SJSA1 (cell line): ENCODE measurements at places on chromosomes 5 and 9. TPM values are rescaled to one million over a fixed set of nuclear protein-coding genes. Genes with fewer than 3 reads are reported as not detected.

DNA sequence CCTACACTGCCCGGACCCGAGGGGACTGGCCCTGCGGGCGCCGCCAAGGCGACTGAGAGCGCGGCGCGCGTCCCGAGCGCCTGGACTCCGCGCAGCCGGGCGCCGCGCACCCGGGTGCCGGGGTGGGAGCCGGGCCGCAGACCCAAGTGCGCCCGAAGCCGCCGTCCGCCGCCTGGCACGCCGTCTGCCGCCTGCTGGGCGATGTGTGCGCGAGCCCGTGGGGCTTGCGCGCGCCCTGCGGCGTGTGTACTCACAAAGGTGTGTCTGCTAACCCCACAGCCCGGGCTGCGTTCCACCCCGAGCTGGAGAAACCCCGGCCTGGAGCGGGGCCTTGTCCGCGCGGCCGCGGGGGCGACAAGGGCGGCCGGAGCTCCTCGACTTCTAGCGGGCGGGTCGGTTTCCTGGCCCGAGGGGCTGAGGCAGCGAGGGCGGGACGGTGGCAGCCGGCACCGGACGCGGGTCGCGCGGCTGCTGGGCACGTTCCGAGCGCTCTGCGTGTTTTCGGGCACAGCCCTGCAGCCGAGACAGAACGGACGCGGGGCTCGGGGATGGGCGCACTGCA is 1.1 kb upstream of the ZSWIM6 start:
- peak; percentile 80 for DNase-seq

DNA sequence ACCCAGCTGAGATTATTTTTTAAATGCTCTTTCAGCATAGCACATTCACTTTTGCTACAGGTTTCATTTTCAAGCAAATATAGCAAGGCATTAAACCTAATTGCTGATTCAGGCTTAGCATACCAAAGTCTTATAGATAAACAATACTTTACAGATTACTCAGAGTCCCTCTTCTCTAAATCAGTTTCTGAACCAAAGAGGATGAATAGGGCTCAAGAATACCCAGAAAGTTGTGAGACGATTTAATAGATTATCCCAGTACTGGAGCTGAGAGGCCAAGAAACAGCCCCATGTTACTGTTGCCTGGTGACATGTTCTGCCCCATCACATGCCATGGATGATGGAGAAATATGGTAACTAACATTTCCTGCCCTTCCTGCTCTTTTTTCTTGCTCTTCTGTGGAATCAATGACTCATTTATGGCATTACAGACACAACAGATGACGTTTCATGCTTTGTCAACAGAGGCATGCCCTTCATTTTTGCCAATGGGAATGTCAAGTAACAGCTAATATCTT is 18.1 kb upstream of the SSBP2 start:
- peak; percentile 88 for DNase-seq

GRCh38 chr5:124330595-124331220 is 415.7 kb downstream of the ZNF608 start:
- no peak for DNase-seq

DNA sequence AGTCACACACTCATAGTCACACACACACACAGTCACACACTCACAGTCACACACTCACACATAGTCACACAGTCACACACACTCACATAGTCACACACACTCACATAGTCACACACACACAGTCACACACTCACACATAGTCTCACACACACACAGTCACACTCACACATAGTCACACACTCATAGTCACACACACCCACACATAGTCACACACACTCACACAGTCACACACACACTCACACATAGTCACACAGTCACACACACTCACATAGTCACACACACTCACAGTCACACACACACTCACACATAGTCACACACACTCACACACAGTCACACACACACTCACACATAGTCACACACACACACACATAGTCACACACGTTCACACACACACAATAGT is 4.1 kb downstream of the OLFM1 start:
- DNase-seq, result no peak

- no peak for DNase-seq
Observed at GRCh38 chr5:89064054-89064453, 181.1 kb upstream of the MEF2C start.

DNA sequence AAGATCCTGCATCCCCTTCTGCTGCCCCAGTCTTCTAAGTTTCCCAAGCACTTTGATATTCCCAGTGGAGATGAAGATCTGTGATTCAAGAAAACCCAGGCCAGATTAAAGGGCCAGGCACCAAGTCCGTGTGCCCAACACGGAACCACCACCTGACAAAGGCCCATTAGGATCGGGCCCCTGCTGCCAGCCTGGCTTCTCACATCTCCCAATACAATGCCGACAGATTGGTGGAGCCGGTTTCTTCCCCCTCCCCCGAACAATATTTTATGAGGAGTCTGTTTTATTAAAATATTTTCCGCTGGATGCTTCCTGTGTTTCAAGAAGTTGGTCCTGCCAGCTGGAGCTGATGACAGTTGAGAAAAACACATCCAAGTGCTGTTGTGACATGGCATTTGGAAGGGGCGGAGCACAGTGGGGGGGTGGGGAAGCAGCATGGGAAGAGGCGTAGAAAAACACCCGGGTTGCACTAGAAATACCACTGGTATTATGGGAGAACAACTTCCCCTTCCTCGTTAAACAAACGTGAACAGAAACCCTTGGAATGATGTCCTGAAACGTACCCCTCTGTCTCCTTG is 45.0 kb downstream of the CRB2 start:
- DNase-seq, result no peak

- no peak for DNase-seq
Observed at GRCh38 chr9:13529321-13530104, 250.0 kb upstream of the MPDZ start.

DNA sequence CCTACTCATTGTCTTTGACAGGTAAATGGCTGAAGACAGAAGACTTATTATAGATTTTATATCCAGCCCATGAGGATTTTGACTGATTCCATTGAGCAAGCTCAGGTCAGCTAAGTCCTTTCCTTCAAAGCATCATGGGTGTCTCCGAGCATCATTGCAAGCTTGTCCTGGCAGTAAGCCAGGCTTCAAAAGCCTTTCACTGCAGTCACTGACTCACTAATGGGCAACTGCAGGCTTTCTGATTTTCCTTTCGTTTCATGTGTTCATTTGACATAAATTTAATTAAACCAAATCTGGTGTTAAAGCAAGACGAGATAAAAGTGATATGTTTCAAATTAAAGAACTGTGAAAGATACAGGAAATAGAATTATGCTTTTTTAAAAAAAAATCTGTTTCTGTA is 426.2 kb downstream of the ANXA1 start:
- no peak for DNase-seq

DNA sequence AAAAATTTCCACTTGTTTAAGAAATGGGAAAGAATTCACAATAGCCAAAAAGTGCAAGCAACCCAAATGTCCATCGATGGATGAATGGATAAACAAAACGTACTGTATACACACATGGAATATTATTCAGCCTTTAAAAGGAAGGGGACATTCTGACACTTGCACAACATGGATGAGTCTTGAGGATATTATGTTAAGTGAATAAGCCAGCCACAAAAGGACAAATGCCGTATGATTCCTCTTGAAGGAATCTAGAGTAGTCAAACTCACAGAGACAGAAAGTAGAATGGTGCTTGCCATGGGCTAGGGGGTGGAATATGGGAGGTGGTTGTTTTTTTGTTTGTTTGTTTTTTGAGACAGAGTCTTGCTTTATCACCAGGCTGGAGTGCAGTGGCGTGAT is 3.8 kb upstream of the ATP6V0E1 start:
- DNase-seq, result no peak

DNA sequence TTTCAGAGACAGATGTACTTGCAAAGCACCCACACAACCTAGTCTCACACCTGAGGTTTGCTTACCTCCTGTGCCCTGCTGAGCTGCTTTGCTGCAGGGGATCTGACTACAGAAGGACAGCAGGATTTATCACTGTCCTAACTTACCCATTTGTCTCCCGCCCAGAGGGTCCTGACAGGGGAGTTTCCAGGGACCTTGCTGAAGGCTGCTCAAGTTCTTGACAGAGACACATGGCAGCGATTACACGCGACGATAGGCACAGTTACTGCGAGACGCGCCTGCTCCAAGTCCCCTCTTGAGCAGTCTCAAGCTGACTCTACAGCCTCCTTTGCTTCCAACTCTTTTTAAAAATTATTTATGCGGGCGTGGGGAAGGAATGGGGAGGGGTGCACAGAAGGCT is 24.6 kb upstream of the GALNT10 start:
- DNase-seq, result no peak

GRCh38 chr9:31314241-31314640 is 1070.2 kb upstream of the ACO1 start:
- DNase-seq, result no peak

- peak; percentile 62 for DNase-seq
Observed at GRCh38 chr5:98927242-98927988, 1.4 kb downstream of the CHD1 start.

C9orf153 gene
- total RNA-seq, result 0.39 TPM in 1 of 2 replicates, not detected in the other

FOXD4L6 gene
- total RNA-seq, result not detected in 2 replicates

GBGT1 gene
- not detected in 2 replicates for total RNA-seq
